ENCODE measurements at places on chromosomes 16 and 17.

DNA sequence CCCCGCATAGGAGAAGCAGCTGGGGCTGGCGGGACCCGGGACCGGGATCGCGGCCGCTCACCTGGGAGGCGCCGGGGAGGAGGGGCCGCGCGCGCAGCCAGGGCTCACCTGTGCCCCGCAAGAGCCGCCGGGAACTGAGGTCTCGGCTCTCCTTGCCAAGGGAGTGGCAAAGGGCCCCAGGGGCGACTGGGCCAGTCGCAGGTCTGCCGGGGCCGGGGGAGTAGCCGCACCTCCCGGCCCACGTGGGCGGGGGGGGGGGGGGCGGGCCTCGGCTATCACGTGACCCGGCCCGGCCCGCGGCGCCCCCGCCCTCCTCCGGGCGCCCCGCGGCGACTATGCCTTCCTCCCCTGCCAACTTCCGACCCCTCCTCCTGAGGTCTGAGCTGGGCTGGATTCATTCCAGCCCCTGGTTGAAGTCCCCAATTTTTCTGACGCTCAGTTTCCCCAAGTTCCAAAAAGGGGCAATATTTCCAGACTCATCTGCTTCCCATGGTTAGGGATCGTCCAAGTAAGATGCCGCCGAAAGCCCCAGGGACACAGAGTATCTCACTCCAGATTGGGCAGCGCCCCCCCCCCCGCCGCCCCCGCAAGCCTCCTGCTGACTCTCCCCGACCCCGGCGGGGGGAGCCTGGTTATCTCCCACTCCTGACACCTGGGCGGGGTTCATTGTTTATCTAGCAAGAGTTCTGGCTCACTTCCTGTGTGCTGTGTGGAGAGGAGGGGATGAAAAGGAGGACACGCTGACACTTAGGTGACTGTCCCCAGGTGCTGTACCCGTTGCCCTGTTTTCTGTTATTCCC, at the start of gene TMC6:
Gene TMC6 (minus strand): TSS at position 205 of the 800 bp plus-strand sequence. CDS start 1,923 bp downstream, outside the sequence.
- DNase-seq = peak; percentile 75

DNA sequence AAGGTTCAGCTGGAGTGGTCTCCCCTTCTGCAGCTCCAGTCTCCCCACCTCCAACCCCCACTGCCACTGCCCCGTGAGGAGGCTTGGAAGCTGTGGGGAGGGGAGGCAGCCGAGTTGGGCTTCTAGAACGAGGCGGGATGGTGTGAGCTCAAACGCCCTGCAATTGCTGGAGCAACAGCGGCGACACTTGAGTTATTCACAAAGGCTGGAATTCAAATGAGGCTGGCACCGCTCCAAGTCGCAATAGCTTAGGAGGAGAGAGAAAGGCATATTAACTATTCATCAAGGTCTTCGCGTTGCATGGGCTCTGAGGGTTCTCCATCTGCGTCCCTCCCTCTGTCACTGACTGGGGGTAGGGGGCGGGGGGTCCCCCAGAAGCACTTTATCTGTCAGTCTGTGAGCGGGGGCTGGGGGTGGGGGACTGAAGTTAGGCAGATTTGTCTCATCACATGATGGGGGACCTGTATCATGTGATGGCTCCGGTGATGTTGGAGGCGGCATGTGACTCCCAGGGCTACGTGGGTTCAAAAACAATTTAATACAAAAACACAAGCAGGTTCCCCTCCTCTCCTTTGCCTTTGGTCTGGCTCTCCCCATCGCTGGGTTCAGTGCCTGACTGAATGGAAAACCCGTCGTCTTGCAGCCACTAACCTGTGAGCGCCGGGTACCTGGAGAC, 70.5 kb downstream of the RBBP6 start:
- DNase-seq = peak; percentile 22

- DNase-seq = peak; percentile 89
Measured at GRCh38 chr16:4624827-4625559, 367 bp downstream of the MGRN1 start.

DNA sequence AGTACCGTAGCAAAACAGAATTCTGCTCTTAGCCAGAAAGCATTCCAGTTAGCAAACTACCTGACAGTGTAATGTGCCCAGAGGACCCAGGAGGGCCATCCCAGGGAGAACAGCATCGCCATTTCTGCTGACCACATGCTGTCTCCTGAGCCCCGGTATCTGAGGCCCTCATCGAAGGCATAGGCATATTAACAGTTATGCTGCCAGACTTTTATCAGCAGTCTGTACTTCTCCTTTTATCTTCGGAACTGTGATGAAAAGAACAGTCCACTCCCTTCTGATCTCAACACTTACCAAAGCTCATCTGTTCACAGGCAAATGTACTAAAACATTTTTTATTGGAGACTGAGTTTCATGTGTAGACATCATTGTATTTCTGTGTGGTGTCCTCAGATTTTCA, 236.4 kb downstream of the PRKCA start:
- DNase-seq = no peak

DNA sequence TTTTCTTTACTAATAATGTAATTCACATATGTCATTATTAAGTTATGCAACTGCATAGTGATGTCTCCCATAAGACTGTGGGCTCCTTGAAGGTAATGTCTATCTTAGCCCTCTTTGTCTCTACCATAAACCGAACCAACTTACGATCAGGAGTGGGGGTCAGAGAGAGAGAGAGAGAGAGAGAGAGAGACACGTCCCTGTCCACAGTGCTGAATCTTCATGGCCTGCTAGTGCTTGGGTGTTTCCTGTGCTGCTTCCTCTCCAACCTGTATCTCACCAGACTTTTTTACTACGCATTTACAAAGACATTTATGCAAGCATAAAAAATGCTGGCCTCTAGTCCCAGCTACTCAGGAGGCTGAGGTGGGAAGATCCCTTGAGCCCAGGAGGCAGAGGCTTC, 52.2 kb upstream of the HAPSTR1 start:
- DNase-seq = no peak

GRCh38 chr16:55944377-55944802, 69.2 kb upstream of the CES5A start:
- DNase-seq = peak; percentile 52

DNA sequence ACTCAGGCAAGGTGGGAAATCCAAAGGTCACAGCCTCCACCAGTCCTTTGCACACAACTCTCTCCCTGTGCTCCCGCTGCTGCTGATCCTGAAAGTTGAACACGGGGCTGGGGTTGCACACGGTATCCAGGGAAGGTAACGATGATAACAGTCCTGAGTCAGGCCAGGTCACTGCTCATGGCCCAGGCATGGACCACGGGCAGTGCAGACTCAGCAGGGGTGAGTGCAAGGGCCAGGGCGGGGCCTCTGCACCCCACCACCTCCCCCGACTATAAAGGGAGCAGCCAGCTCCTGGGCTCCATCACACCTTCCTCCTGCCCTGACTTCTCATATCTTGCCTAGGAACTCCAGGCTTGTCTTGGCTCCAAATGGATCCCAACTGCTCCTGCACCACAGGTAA, at the start of gene MT1B:
Gene MT1B (plus strand): TSS at position 301 of the 400 bp plus-strand sequence. CDS start 68 bp downstream, at position 369.
- DNase-seq = no peak

GRCh38 chr17:7266784-7267183, 4.5 kb upstream of the CLDN7 start:
- DNase-seq = no peak

DNA sequence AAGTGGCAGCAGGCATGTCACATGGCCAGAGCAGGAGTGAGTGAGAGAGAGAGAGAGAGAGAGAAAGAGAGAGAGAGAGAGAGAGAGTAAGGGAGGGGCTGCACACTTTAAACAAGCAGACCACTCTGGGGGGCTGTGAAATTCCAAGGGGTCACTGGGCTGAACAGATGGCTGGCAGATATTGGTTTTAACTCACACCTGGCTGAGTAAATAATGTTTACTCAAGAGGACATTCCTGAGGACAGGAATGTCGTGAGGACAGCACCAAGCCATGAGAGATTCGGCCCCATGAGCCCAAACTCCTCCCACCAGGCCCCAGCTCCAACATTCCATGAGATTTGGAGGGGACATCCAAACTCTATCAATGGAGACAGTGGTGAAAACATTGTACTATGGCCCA, 269.7 kb downstream of the CBLN1 start:
- no peak for DNase-seq

DNA sequence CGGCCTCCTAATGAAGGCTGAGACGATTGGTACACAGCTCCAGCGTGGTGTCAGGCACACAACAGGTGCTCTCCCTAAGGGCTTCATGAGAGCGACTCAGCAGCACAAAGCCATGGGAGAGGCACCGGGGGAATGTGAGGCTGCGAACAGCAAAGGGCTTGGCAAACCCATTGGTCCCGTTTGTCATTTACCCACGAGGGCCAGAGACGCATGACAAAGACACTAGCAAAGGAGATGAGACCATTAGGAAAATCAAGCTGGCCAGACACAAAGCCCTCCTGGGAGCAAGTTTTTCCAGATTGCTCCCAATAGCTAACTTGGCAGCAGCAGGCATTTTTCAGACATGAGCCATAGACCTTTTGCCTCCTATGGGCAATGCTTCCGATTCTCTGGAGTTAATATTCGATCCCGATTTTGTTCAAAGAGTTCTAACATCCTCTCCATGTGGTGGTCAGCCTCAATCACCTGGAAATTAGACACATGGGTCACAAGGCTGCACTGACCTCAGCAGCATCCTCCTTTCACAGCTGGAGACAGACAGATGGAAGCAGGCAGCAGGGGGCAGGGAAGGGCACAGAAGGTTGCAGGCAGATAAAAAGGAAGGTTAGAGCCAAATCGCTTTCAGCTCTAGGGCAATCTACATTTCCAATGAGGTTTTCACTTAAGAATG, 38.2 kb downstream of the TK2 start:
- no peak for DNase-seq

- no peak for DNase-seq
Measured at GRCh38 chr16:7731141-7731540, 398.5 kb downstream of the RBFOX1 start.

DNA sequence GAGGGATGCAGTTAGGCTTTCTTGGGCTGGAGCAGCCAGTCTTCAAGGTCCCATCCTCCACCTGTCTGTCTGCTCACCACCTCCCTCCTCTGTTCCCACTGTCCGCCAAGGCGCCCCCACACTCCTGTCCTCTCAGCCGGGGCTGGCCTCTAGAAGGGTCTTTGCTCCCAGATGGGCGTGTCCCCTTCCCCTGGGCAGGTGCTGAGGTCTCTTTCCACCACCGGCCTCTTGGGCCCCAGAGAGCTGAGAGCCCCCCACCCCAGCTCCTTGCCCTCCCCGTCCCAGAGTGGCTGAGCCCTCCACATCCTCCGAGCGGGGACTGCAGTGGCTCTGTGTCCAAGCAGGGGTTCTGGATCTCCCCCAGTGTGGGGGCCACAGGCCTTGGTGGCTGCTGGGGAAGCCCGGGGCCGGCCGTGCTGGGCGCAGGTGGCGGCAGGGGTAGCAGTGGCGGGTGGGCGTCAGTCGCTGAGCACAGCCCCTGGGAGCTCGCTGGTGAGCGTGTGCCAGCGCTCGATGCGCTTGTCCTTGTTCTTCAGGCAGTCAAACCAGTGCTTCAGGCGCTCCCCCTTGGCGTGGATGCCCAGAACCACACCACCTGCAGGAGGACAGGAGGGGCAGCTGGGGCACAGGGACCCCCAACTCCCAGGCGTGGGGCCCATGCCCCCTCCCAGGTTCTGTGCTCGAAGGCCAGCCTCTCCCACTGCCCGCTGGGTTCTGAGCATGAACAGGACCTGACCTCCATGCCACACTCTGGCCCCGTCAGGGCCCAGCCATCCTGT, 9.8 kb downstream of the SCGB1C2 start:
- no peak for DNase-seq

DNA sequence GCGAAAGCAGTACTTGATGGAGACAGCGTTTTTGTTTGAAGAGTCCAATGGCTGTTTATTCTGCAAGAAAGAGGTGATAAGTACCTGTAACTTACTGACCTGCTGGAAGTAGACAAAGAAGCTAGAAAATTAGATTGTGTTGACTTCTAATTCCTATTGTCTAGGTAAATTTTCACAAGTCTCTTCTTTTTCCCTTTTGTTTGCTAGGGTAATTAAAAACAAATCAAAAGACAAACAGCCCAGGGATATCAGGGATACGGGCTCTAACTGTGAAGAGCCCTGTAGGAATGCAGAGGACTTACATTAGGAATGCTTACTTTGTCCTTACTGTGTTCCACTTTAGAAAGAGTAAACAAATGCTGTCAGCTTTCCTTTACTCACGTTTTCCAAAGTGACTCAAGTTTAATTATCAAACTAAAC, 7.0 kb downstream of the PSME3IP1 start:
- no peak for DNase-seq

DNA sequence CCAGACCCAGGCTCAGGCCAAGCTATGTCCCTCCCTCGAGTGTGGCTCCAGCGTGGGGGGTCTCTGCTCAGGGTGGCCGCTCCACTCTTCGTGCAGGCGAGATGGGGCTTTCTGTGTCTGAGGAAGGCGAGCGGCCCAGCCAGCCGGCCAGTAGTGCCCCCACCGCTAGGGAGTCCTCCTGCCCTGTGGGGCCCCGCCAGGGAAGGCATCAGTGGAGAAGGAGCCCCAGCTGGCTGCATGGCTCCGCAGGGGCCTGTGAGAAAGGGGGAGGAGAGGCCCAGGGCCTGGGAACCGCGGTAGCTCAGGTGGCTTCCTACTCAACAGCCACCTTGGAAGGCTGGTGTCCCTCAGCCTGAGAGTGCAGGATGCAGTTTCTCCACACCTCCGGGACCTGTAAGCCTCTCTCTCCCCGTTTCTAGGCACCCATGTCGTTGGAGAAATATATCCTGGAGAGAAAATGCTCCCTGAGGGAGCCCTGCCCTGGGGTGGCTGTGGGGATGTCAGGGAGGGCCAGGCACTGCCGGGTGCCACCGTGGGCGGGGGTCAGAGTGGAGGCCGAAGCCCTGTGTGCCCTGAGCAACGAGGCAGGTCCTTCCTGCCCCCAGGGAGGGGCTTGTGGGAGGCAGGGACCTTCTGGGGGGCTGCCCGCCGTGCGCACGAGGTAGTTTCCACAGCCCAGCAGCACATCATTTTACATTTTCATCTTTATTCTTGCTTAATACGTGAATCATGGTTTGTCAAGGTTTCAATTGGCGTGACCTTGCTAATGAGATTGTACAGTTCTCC, 3.3 kb downstream of the PIGQ start:
- no peak for DNase-seq

GRCh38 chr17:48451489-48451888, 21.5 kb upstream of the SKAP1 start:
- no peak for DNase-seq

GRCh38 chr17:49779739-49780231, 8.7 kb upstream of the KAT7 start:
- no peak for DNase-seq

GRCh38 chr17:17440010-17440843, 36.6 kb upstream of the MED9 start:
- peak; percentile 83 for DNase-seq

GRCh38 chr17:56934280-56934679, 20.4 kb upstream of the TRIM25 start:
- no peak for DNase-seq

GRCh38 chr17:66392783-66393437, 90.5 kb downstream of the PRKCA start:
- DNase-seq = no peak

GRCh38 chr16:526181-527014, 1.1 kb upstream of the CAPN15 start:
- DNase-seq = peak; percentile 37

GRCh38 chr16:20906341-20907255, 6.0 kb downstream of the LYRM1 start:
- no peak for DNase-seq

GRCh38 chr17:31112001-31112661, 17.4 kb downstream of the NF1 start:
- no peak for DNase-seq

GRCh38 chr16:11655655-11656054, 12.6 kb upstream of the SNN start:
- no peak for DNase-seq

- DNase-seq = no peak
Measured at GRCh38 chr16:64654178-64654577, 467.7 kb downstream of the CDH11 start.
